ENCODE measurements at places on chromosomes 11 and 22. TPM values are rescaled to one million over a fixed set of nuclear protein-coding genes. Genes with fewer than 3 reads are reported as not detected.

The PDE2A gene
- total RNA-seq, result 3.4 TPM

The APOA5 gene
- 0.11 TPM for total RNA-seq

DNA sequence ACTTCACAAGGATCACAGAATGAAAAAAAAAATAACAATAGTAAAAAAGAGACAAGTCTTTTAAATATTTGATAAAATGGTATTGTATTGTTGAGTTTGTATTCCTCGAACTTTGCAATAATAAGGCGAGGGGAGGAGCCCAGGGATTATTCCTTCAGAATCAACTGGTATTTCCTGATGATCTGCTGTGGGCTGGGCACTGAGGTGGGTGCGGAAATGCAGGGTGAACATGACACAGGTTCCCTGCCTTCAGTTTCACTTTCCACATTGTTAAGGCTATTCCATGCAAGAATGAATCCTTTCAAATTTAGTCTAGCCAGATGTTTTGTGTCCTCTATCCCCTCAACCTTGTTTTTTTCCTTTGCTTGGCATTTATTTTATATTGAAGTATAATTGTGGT lies 2.1 kb upstream of the EIF3M start:
- H3K27me3 ChIP-seq, result no peaks in the 10 kb centered on the region
- peaks cover 1% of the 10 kb centered on the region for H3K36me3 ChIP-seq
- H3K27ac ChIP-seq, result no peak overlapping the region
- H3K4me1 ChIP-seq, result no peaks in the 10 kb centered on the region

DNA sequence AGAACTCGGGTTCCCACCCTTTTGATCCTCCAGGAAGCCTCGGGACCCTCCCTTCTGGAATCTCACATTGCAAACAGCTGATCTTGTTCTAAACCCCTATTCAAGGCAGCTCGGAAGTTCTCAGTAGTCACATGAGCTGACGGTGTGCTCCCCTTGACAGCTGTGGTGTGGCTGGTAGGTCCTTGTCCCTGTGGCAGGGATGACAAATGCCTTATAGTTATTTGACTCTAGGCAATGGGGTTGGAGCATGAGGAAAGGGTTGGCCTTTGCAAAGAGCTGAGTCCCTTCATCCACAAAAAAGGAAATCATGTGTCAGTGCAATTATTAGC lies 23.6 kb downstream of the EIF4G2 start:
- no peak for DNase-seq
- no peaks in the 10 kb centered on the region for H3K36me3 ChIP-seq
- no peaks in the 10 kb centered on the region for H3K4me1 ChIP-seq
- H3K27me3 ChIP-seq, result no peaks in the 10 kb centered on the region
